Stimulated activated CD8-positive, alpha-beta memory T cell treated with anti-CD3 and anti-CD28 coated beads, Interleukin-7, amount 100 ng/mL, for 1 hour (primary cell): ENCODE measurements at places on chromosomes 1 and 21.

DNA sequence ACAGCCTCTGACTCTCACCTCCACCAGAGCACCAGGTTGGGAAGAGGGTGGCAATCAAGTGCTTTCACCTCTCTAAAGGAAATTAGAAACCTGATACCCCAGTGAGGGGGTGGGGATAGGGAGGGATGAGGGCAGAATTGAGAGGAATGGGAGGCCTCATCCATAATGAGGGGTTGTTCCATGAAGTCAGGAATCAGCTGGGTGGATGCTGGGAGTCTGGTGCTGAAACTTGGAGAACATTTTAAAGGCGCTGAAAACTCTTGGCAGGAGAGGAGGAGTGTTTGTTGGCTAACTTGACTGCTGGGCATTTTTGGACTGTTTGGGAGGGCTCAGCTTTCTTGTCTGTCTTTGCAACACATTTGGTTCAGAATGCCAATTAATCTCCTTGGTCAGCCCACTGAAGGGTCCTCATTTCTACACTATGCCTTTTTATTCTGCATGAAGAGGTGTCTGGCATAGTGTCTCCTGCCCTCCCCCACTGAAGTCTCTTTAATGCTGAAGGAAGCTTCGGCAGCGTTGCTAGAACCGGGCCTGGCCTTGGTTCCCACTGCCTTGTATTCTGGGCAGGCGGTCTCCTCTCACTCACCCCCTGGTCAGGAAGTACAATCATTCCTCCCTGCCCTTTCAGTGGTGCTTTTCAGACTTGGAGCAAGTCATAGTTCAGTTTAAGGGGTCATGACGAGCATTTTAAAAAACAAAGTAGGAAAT, 2.2 kb downstream of the PHGDH start:
- no peak for DNase-seq

GRCh38 chr1:29634746-29635335, 398.5 kb downstream of the PTPRU start:
- no peak for DNase-seq

DNA sequence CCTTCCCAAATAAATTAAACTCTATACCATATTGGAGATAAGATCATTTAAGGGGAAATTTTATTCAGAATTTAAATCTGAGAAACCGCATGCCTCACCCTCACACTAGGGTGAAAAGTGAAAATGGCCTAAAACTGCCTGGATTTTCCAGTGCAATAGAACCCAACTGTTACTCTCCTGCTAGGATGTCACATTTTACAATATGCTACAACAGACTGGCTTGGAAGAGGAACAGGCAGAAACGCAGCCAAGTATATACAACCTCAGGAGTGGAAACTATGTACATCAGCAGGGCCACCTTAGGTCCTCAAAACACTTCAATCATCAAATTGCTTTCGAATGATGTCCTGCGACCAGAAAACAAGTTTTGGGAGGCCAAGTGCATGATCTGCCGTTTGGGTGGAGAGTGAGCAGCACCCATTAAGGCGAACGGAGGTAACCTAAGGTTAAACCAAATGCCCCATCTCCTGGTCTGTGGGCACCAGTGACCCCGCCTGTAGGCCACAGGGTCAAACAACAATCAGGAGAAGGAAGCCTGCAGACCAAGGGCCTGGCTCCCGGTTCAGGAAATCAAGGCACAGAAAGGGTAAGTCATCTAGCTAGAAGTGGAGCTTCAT, 4.9 kb downstream of the RCAN1 start:
- no peak for DNase-seq

DNA sequence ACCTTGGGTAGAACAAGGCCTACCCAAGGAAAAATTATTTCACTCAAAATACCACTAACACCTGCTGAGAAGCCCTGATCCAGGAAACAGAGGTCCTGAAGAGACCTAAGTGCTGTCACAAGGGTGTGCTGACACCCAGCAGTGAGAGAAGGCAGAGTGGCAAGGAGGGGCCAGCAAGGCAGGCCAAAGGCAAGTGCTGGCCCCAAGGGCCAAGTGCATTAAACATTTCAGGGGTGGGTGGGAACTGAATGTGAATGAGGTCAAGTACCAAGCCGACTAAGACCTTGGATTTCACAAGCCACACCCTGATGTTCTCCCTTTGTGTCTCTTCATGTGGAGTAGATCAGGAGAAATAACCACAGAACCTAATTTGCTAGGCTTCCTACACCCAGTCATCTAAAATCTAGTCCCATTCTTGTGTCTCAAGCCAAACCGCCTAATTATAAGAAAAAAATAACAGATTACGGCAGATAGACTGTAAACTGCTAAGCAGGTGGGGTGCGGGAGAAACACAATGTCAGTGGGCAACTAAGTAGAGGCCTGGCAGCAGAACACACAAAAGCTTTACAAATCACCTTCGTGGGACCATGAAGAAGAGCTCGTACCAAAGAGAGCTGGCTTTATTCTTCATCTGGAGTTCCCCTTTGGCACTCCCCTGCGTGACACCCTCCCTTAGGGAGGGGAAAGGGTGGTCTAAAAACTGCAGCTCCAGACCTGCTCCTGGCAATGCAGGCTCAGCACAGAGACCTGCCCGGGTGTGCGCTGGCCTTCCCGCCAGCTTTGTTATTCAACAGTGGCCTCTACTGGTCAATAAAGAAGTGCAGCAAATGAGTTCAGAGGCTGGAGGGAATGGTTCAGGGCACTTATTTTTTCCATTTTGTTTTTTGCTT, 8.7 kb downstream of the UBE2G2 start:
- no peak for DNase-seq
